ENCODE measurements at places on chromosomes 16 and 17.

- no peak overlapping the region for H3K27ac ChIP-seq
- H3K36me3 ChIP-seq = no peaks in the 10 kb centered on the region
- peaks cover 8% of the 10 kb centered on the region for H3K27me3 ChIP-seq
- no peak overlapping the region for H3K4me3 ChIP-seq
These were observed 82.8 kb downstream of the MYH13 start for GRCh38 chr17:10290041-10290440.

GRCh38 chr17:18981642-18982424 lies 22.7 kb downstream of the FAM83G start:
- H3K4me3 ChIP-seq = no peak overlapping the region
- no peaks in the 10 kb centered on the region for H3K27me3 ChIP-seq
- H3K27ac ChIP-seq = no peak overlapping the region
- H3K4me1 ChIP-seq = no peaks in the 10 kb centered on the region

GRCh38 chr17:77778636-77779489 lies 179.6 kb upstream of the TNRC6C start:
- H3K27ac ChIP-seq = no peak overlapping the region
- no peak overlapping the region for H3K4me3 ChIP-seq

DNA sequence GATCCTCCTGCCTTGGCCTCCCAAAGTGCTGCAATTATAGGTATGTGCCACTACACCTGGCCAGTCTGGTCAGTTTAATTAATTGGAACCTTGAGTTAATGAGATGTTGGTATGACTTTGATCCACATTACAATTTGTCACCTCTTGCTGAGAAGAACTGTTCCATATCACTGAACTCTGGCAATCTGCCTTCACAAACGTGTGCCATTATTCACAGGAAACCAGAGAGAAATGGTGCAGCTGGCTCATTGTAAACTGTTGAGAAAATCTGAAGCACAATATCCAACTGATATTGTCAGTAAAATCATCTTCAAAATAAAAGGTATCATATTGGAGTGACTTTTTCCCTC lies 39.3 kb upstream of the YPEL2 start:
- peaks cover 12% of the 10 kb centered on the region for H3K4me1 ChIP-seq
- no peaks in the 10 kb centered on the region for H3K36me3 ChIP-seq
- no peak overlapping the region for H3K27ac ChIP-seq
- H3K27me3 ChIP-seq = no peaks in the 10 kb centered on the region
- H3K4me3 ChIP-seq = no peak overlapping the region

DNA sequence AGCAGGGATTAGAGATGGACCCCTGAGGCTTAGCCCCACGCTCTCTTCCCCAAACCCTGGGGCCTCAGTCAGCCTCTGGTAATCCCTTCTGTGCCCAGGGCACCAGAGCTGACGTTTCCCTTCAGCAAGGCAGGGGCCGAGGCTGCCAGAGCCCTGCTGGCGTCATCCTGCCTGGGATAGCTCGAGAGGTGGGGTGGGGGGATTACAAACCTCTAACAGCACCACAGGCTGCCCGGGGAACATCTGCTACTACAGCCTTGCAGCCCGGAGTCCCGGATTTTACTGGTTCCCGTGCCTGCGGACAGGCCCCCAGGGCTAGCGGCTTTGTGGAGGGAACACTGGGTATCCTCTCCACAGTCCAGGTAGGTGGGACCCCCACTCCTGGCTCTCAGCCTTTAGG lies at the start of gene AANAT:
Gene AANAT, plus strand, starts transcription at position 238 of the 400 bp plus-strand sequence. CDS start 1,144 bp downstream, outside the sequence.
- H3K36me3 ChIP-seq = peaks cover 21% of the 10 kb centered on the region
- H3K27me3 ChIP-seq = no peaks in the 10 kb centered on the region
- peak; percentile 45 for DNase-seq
- peaks cover 5% of the 10 kb centered on the region for H3K4me1 ChIP-seq
- H3K27ac ChIP-seq = no peak within 1 kb of the TSS

- H3K27ac ChIP-seq = no peak overlapping the region
- H3K36me3 ChIP-seq = no peaks in the 10 kb centered on the region
- H3K4me3 ChIP-seq = no peak overlapping the region
- H3K27me3 ChIP-seq = no peaks in the 10 kb centered on the region
- no peaks in the 10 kb centered on the region for H3K4me1 ChIP-seq
These were observed 18.0 kb upstream of the ABCA5 start for GRCh38 chr17:69344939-69345338.

Measured in lower lobe of right lung (tissue), 2 donors.